ENCODE measurements at places on chromosomes 2 and 18. TPM values are rescaled to one million over a fixed set of nuclear protein-coding genes. Genes with fewer than 3 reads are reported as not detected.

CACNB4 gene
- total RNA-seq: 0.20 TPM

RAB3GAP1 gene
- total RNA-seq: 13.1 TPM

DSC2 gene
- 4.6 TPM for total RNA-seq

SPAG16 gene
- 8.2 TPM for total RNA-seq

SGPP2 gene
- 0.23 TPM for total RNA-seq

ACVR1C gene
- 2.2 TPM for total RNA-seq

ACVR1 gene
- 14.9 TPM for total RNA-seq

REG3A gene
- 0.45 TPM for total RNA-seq

CDK15 gene
- 0.13 TPM for total RNA-seq

CHRNA1 gene
- total RNA-seq: not detected

CPS1 gene
- 1,770 TPM for total RNA-seq

HTR2B gene
- total RNA-seq: 0.35 TPM

RAD51AP2 gene
- 0.30 TPM for total RNA-seq

RUFY4 gene
- not detected for total RNA-seq

- no peak for DNase-seq
Measured at GRCh38 chr2:176251928-176252327, 17.3 kb upstream of the MTX2 start.

DNA sequence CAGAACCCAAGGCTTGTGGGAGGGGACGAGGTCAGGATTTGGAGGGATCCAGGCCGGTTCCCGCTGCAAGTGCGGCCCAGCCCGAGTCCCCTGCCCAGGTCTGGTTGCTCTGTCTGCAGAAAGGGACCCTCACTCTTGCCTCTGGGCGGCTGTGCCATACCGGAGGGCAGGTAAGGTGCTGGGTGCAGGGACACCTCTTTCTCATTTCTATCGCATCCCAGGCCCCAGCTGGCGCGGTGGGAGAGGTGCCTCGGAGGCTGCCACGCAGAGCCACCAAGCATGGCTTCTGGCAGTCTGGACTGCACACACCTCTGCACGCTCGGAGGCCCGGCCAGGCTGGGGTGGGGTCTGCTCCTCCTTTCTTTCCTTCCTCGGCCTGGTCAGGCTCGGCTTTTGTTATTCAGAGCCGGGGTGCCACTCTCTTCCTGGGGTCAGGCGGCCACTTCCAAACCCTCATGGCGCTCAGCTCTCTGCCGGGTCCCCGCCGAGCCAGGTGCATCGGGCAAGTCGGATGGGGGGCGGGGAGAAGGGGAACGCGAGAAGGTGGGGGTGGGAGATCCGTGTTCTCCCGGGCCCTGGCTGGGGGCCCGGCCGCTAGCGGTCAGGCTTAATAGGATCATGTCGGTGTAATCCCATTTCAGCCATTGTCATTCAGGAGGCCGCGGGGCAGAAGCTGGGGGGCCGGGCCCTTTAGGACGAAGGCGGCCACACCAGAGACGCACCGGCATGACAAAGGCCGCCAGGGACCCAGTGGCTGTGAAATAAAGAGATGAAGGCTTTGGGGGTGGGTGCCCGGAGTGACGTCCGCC, 9.0 kb downstream of the GBX2 start:
- DNase-seq: no peak

DNA sequence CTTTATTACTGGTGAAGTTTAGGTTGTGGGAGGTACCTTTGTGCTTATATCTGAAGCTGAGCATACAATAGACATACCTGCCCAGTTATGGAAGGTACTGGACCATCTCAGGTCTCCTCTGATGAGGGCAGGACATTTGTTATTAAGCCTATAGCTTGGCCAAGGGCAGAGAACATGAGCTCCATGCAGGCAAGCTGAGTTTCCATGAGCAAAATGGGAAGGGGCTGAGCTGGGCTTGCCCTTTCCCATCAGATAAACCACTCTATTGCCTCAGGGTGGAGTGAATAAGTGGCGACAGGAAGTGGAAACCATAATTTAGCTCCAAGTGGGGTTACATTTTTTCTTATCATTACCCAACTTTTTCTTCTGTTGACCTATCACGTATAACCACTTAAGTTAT, 39.9 kb upstream of the EML6 start:
- no peak for DNase-seq

- no peak for DNase-seq
Measured at GRCh38 chr2:3377279-3377611, 373 bp downstream of the EIPR1 start.

GRCh38 chr2:43224131-43224570, 2.3 kb downstream of the ZFP36L2 start:
- DNase-seq: peak; percentile 75

DNA sequence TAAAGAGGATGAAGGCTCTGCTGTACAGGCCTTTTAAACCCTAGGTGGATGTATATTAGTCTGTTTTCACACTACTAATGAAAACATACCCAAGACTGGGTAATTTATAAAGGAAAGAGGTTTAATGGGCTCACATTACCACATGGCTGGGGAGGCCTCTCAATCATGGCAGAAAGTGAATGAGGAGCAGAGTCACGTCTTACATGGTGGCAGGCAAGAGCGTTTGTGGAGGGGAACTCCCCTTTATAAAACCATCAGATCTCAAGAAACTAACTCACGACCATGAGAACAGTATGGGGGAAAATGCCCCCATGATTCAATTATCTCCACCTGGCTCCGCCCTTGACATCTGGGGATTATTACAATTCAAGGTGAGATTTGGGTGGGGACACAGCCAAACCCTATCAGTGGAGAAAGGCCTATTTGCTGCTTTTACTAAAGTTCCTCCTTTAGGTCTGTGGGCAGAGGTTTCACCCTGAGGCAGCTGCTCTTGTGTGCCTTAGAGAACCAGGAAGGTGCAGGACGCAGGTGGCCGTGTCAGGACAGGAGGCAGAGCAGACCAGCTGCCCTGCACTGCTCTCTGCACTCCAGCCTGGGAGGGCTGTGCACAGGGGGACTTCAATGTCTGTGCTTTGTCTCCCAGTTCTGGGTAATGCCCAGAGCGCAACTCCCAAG, 178.8 kb upstream of the HDAC4 start:
- DNase-seq: no peak

- no peak for DNase-seq
Measured at GRCh38 chr18:62453864-62454263, 69.0 kb upstream of the ZCCHC2 start.

DNA sequence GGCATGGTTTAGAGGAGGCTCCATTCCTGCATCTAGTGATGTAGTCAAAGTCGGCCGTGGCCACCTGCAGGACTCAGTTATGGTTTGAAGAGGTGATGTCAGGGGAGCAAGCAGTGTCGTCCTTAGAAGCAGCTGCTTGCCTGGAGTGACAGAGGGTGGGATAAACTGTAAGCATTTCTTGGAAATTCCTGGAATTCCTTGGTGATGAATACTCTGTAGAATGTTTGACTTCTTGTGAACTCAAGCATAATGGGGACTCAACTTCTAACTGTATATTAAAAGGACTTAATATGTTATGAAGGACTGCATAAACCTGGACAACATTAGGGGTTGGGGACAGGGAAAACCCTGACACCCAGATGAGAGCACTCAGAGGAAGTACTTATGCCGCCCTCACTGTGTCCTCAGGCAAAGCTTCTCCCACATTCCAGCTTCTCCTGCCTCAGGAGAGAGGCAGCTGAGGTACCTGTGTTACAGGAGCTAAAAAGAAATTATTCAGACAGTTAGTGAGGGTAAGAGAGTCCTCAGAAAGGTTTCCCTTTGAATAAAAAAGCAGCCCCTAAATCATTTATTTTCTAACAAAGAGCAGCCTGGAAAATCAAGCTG, 459.9 kb upstream of the CELF4 start:
- no peak for DNase-seq

GRCh38 chr2:44055664-44056063, 59.9 kb upstream of the LRPPRC start:
- no peak for DNase-seq

- no peak for DNase-seq
Measured at GRCh38 chr2:178298785-178299212, 104.5 kb downstream of the OSBPL6 start.

DNA sequence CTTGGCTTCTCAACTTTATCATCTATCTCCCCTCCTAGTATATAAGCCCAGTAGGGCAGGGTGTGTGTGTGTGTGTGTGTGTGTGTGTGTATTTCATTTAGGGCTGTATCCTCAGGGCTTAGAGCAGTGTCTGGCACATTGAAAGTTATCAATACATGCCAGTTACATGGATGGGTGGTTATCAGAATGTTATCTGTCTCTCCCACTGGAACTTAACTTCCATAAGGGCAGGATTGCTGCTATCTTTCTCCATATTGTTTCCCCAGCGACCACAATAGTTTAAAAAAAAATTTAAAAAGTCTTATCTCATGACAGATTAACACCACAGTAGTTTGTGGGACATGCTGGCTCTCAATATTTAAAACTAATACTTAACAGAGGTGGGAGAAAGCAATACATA, 488.9 kb downstream of the PLCL1 start:
- DNase-seq: no peak

- no peak for DNase-seq
Measured at GRCh38 chr2:238466243-238466756, 39.6 kb downstream of the ASB1 start.

- DNase-seq: no peak
Measured at GRCh38 chr2:234257859-234258561, 207.5 kb downstream of the SPP2 start.

DNA sequence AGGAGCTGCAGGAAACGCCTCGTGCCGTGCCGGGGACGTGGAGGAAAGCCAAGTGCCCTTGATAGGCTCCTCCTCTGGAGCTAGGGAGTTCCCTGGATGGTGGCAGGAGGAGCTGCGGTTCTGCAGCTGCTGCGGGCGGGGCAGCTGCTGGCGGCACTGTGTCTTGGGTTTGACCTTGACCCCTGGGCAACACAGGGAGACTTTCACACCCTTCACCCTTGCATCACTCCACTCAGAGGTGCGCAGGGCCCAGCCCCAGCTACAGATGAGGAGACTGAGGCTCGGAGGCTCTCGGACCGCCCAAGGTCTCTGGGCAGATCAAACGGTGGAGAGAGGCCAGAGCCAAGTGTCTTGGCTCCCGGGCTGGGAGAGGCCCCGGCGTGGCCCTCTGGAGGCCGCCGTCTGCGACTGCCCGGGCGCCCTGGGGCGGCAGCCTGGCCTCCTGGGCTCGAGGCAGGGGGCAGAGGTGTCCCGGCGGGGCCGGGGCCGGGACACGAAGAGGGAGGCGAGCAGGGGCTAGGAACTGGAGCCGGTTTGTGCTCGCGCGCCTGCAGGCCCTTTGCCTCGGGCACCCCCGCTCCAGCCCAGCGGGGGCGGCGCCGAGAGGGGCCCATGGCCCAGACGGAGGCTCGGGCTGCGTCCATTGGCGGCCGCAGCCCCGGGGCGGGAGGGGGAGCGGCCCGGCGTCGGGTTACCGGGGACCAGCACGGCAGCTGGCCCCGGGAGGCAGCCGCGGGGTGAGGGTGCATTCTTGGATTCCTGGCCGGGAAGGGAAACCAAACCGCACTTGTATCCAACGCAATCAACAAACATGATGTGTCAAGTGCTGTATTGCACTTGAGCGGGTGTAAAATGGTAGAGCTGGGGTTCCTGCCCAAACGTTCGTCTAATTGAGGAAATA, 129.6 kb upstream of the SLC1A4 start:
- peak; percentile 91 for DNase-seq

DNA sequence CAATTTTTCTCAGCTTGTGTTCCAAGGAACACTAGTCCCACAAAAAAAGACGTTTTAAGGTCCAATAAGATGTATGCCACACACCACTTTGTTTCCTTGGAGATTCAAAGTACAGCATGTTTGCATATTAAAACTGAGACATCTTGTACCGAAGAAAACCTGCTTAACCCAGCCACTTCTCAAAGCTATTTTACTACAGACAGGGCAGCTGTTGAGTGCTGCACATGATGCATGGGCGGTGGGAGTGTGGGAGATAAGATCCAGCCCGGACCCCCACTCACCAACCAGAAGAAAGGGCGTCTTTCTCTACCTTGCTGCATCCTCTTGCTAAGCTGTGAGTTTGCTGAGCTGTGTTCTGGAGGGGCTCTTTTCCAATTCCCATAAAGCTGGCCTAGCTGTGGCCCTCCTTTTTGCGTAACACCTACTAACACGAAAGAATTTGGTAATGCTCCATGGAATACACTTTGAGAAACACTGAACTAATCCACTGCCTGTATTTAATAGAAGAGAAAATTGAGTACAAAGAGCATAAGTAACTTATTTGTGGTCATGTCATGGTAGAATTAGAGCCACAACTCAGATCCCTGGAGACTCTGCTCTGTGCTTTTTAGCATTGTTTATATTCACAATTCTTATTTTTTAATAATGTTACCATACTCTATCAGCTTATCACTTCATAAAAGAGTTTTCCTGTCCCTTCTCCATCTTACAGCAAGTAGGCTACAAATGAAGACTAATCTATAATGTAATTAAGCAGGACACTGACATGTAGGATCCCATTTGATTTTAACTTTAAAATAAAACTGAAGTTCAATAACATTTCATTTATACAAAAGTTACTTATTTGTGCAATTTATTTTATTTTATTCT, 90.0 kb downstream of the PLEKHM3 start:
- DNase-seq: peak; percentile 59

GRCh38 chr2:233081731-233082221, 21.6 kb downstream of the INPP5D start:
- DNase-seq: peak; percentile 30

- no peak for DNase-seq
Measured at GRCh38 chr2:156340804-156341451, 8.4 kb upstream of the NR4A2 start.

DNA sequence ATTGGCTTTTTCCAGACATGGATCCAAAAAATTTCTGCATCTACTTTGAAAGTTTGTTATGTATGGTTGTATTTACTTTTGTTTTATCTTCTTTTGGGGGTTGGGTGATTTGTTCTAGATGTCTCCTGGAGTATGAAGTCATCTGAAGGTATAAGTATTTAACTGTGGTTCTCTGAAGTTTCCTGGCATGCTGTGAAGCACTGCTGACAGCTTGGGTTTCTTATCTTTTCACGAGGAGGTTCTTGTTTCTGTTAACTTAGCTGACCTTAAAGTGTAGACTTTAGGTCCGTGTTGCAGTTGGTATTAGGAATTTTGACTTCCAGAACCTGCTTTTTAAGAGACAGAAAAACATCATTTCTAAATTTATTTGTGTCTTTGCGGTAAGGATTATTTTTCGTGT, 15.9 kb downstream of the GLS start:
- no peak for DNase-seq

GRCh38 chr2:98985905-98986666, 50.1 kb upstream of the CRACDL start:
- no peak for DNase-seq

GRCh38 chr18:43751203-43751602, 473.9 kb upstream of the SYT4 start:
- DNase-seq: no peak

GRCh38 chr2:74093426-74093825, 54.3 kb downstream of the BOLA3 start:
- no peak for DNase-seq
